Karpas-422 (cell line): ENCODE measurements at places on chromosomes 1 and 21. TPM values are rescaled to one million over a fixed set of nuclear protein-coding genes. Genes with fewer than 3 reads are reported as not detected.
A peak's percentile ranks its signal among the peaks of the same experiment; 100 is the strongest.

- H3K4me1 ChIP-seq, result no peaks in the 10 kb centered on the region
- H3K4me3 ChIP-seq, result no peak overlapping the region
- H3K27me3 ChIP-seq, result no peaks in the 10 kb centered on the region
- DNase-seq, result no peak
- H3K27ac ChIP-seq, result no peak overlapping the region
- H3K36me3 ChIP-seq, result no peaks in the 10 kb centered on the region
Observed at GRCh38 chr1:30101487-30102227, 621.7 kb downstream of the MATN1 start.

Gene RYR2
- total RNA-seq, result not detected in 2 replicates

DNA sequence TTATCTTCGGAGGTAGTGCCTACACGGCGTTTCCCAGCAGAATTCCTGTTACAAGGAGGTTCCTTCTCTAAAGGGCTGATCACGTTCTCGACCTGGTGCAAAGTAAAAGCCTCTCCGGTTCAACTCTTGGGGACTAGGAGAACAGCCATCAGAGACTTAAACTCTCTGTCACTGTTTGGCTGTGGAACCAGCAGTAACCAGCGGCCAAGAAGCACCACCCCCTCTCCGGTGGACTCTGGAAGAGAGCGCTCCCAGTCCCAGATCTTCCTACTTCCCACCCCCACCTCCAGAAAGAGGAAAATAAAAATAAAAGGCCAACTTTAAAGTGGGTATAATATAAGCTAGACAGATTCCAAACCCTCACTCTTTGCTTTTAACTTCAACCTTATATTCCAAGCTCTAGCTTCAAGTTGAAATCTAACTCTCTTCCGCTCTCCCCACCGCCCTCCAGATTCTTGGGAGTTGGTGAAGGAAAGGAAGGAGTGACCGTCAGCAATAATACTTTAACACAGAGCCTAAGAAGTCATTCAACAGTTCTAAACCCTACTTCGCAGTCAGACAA lies 2.9 kb downstream of the BRINP3 start:
- H3K4me1 ChIP-seq, result no peaks in the 10 kb centered on the region
- no peaks in the 10 kb centered on the region for H3K36me3 ChIP-seq
- no peak overlapping the region for H3K4me3 ChIP-seq
- DNase-seq, result no peak
- no peaks in the 10 kb centered on the region for H3K27me3 ChIP-seq

Gene CENPS
- 10.6 and 19.8 TPM in 2 replicates for total RNA-seq

DNA sequence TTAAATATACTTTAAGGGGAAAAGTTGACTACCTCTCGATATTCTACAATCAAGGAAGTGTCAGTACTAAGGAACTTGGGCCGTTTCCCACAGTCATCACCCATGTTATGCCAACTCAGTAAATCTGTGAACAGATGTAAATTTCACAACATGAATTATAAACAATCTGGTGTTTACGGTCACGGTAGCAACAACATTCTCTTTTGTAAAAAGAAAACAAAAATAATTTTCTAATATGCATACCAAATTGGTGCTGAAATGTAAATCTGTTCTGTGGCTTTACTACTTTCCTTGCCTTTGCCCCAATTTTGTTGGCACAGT lies 1.2 kb downstream of the SH3GLB1 start:
- no peaks in the 10 kb centered on the region for H3K27me3 ChIP-seq
- H3K36me3 ChIP-seq, result no peaks in the 10 kb centered on the region
- peak overlapping the region; percentile 87; the same call in 1 of the 2 replicates for H3K27ac ChIP-seq

Gene C1orf105
- not detected in 2 replicates for total RNA-seq

DNA sequence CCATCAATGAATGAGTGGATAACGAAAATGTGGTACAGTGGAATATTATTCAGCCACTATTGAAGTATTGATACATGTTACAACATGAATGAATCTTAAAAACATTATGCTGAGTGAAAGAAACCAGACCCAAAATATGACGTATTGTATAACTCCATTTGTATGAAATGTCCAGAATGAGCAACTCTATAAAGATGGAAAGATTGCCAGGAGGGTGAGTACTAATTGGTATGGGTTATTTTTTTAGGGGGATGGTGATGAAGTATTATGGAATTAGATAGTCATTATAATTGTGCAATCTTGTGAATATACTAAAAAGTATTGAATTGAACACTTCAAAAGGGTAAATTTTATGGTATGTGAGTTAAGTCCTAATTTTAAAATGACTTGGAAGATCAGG lies 278.6 kb downstream of the SIPA1L2 start:
- no peaks in the 10 kb centered on the region for H3K4me1 ChIP-seq
- no peak overlapping the region for H3K27ac ChIP-seq
- no peak for DNase-seq
- no peaks in the 10 kb centered on the region for H3K36me3 ChIP-seq
- no peaks in the 10 kb centered on the region for H3K27me3 ChIP-seq

GRCh38 chr1:3954170-3955169 lies 54.4 kb upstream of the C1orf174 start:
- DNase-seq, result no peak
- H3K27me3 ChIP-seq, result no peaks in the 10 kb centered on the region
- no peak overlapping the region for H3K27ac ChIP-seq
- H3K4me1 ChIP-seq, result no peaks in the 10 kb centered on the region; the same call in 1 of the 2 replicates
- H3K4me3 ChIP-seq, result no peak overlapping the region
- no peaks in the 10 kb centered on the region for H3K36me3 ChIP-seq

- no peaks in the 10 kb centered on the region for H3K36me3 ChIP-seq
- DNase-seq, result no peak
- no peaks in the 10 kb centered on the region for H3K27me3 ChIP-seq
- peaks cover 7% of the 10 kb centered on the region for H3K4me1 ChIP-seq
- H3K27ac ChIP-seq, result no peak overlapping the region
Observed at GRCh38 chr21:35399706-35400105, 350.6 kb upstream of the RUNX1 start.

DNA sequence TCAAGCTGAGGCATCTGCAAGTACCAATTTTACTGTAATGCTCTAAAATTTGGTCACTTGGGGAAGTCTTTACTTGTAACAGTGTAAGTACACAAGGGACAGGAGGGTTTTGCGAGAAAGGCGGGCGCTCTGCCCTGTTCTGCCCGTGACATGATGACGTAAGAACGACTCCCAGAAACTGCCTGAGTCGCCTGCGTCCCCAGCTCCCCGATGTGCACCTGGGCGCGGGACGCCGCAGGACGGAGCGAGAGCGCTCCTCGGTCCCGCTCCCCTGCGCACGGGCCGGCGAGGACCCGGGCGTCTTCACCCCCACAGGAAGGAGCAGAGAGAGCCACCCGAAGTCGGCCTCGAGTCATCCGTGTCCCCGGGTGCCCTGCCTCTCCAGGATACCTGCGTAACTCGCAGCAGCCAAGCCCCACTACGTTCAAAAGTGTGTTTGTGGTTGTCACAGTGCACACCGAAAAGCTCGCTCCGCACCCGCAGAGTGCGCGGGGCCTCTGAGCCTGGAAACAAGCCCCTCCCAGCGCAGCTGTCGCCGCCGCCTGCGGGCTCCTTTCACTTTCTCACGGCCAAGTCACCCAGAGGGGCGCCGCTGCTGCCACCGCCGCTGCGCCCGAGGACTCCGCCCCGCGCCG lies 3.3 kb upstream of the ZBTB18 start:
- peak overlapping the region; percentile 84 for H3K4me3 ChIP-seq
- H3K27ac ChIP-seq, result peak overlapping the region; percentile 69
- peaks cover 44% of the 10 kb centered on the region for H3K4me1 ChIP-seq
- peak; percentile 88 for DNase-seq
- H3K36me3 ChIP-seq, result no peaks in the 10 kb centered on the region

GRCh38 chr1:172288581-172288980 lies 131.9 kb upstream of the C1orf105 start:
- H3K4me1 ChIP-seq, result no peaks in the 10 kb centered on the region
- H3K36me3 ChIP-seq, result no peaks in the 10 kb centered on the region
- no peak overlapping the region for H3K4me3 ChIP-seq
- H3K27me3 ChIP-seq, result no peaks in the 10 kb centered on the region

DNA sequence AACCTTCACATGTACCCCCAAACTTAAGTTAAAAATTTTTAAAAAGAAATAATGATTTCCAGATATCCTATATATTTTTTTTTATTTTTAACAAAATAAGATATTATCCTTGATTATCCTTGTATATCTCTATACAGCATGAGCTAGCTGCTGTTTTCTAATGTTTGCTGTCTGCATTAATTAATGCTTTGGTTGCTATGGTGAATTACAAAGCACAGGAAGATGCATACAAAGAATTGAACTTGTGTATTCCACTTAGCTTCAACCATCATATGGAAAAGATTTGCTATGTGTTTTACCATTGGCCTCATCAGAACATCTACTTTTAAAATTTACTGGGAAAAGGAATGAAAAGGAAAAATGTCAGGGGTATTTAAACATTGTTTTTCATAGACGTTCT lies 35.4 kb downstream of the VPS45 start:
- no peak overlapping the region for H3K27ac ChIP-seq
- H3K4me1 ChIP-seq, result peaks cover 8% of the 10 kb centered on the region
- no peaks in the 10 kb centered on the region for H3K27me3 ChIP-seq
- DNase-seq, result no peak
- H3K4me3 ChIP-seq, result no peak overlapping the region

GRCh38 chr1:198153804-198154203 lies 3.0 kb upstream of the NEK7 start:
- H3K27me3 ChIP-seq, result no peaks in the 10 kb centered on the region
- H3K27ac ChIP-seq, result no peak overlapping the region
- H3K36me3 ChIP-seq, result no peaks in the 10 kb centered on the region
- no peak overlapping the region for H3K4me3 ChIP-seq

Gene LRRC7
- total RNA-seq, result not detected in 2 replicates

DNA sequence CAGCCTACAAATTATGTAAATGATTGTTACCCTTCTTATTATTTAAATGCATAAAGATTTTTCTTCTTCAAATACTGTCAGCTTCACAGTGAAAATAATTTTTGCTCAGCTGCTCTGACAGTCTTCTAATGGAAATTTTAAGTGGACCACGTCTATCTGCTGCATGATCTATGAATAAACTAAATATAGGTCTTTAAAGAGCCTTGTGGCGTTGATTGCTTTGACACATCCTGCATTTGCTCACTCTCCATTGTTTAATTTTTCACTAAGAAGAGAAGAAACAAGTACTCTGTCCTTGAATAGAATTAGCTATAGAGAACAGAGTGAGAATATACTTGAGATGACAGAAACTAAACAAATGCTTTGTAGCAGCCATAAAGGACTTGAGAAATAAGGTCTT lies 826.1 kb downstream of the MRPL39 start:
- no peak for DNase-seq
- H3K36me3 ChIP-seq, result no peaks in the 10 kb centered on the region
- no peaks in the 10 kb centered on the region for H3K4me1 ChIP-seq
- no peak overlapping the region for H3K27ac ChIP-seq
- H3K4me3 ChIP-seq, result no peak overlapping the region
- H3K27me3 ChIP-seq, result no peaks in the 10 kb centered on the region

Gene AQP10
- not detected in 2 replicates for total RNA-seq

Gene CRYBG2
- total RNA-seq, result 1.3 TPM in 1 of 2 replicates, not detected in the other

Gene S100B
- not detected in 2 replicates for total RNA-seq

Gene S100A7A
- not detected in 2 replicates for total RNA-seq

- H3K27me3 ChIP-seq, result no peaks in the 10 kb centered on the region
- no peak overlapping the region for H3K27ac ChIP-seq
- no peaks in the 10 kb centered on the region for H3K36me3 ChIP-seq
- peaks cover 36% of the 10 kb centered on the region for H3K4me1 ChIP-seq
Observed at GRCh38 chr1:203406446-203407045, 55.6 kb upstream of the FMOD start.

Gene TNFRSF18
- total RNA-seq, result 0.30 and 0.90 TPM in 2 replicates

- no peak for DNase-seq
- no peaks in the 10 kb centered on the region for H3K27me3 ChIP-seq
- H3K36me3 ChIP-seq, result no peaks in the 10 kb centered on the region
Observed at GRCh38 chr1:47582891-47583608, 145.2 kb downstream of the FOXD2 start.

- DNase-seq, result no peak
- no peak overlapping the region for H3K4me3 ChIP-seq
- H3K27ac ChIP-seq, result no peak overlapping the region
- peaks cover 24% of the 10 kb centered on the region for H3K36me3 ChIP-seq
- no peaks in the 10 kb centered on the region for H3K27me3 ChIP-seq
Observed at GRCh38 chr1:153633161-153633753, 609 bp upstream of the CHTOP start.

Gene LENEP
- 2.6 TPM in 1 of 2 replicates, not detected in the other for total RNA-seq

DNA sequence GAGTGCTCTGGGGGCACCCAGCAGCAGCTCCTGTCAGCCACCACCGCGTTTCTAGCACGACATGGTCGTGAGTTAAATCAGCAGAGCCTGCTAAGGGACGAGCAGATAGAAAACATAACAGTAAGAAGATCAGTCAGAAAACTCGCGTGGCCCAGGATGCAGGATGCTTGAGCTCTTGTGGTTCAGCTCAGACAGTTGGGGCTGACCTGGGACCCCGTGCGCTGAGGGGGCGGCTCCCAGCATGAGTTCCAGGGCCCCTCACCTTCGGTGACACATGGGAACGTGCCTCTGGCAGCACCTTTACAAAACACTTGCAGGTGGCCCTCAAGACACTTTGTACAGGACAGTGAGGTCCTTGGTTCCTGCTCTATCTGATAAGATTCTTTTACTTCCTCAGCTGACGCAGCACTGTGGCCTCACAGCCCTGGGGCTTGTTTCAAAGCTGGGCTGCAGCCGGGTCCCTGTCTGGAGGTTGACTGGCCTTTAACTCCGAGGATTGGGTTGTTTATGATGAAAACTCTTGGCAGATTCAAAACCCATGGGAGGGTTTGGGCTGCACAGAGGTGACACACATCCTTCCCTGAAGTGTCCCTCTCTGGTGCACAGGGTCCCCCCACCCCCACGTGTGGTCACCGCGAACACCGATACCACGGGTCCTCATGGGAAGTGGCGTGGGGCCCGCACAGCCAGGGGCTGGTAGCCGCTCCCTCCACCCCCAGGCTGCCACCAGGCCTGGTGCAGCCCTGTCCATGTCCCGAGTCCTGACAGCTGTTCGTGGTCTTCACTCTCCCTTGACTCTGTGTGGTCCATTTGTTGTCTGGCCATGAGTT lies 65.3 kb upstream of the COL6A1 start:
- H3K4me1 ChIP-seq, result no peaks in the 10 kb centered on the region
- DNase-seq, result no peak
- no peak overlapping the region for H3K27ac ChIP-seq
- H3K4me3 ChIP-seq, result no peak overlapping the region
- no peaks in the 10 kb centered on the region for H3K27me3 ChIP-seq

DNA sequence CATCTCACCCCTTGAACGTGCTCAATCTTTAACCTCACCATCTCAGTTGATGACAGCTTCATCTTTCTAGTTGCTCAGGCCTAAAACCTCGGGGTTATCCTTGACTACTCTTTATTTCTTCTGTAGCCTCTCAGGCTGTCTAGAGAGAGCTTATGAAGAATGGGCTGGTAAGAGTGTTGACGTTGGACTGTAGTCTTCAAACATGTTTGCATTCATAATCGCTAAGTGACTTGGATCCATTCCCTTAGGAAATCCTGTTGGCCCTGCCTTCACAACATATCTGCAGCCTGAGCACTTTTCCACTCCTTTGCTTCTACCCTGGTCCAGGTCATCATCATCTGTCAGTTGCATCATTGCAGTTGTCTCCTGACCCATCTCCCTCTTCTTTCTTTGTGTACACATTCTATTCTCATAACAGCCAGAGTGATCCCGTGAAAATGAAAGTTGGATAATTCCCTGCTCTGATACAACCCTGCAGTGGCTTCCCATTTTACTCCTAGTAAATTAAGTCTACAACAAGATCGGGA lies 10.5 kb downstream of the UCK2 start:
- no peaks in the 10 kb centered on the region for H3K27me3 ChIP-seq
- DNase-seq, result no peak
- H3K36me3 ChIP-seq, result no peaks in the 10 kb centered on the region

GRCh38 chr1:59502009-59502691 lies 205.3 kb downstream of the FGGY start:
- no peaks in the 10 kb centered on the region for H3K36me3 ChIP-seq
- H3K4me3 ChIP-seq, result no peak overlapping the region
- DNase-seq, result no peak
- no peaks in the 10 kb centered on the region for H3K4me1 ChIP-seq
- H3K27ac ChIP-seq, result no peak overlapping the region
- no peaks in the 10 kb centered on the region for H3K27me3 ChIP-seq

Gene AADACL3
- not detected in 2 replicates for total RNA-seq
